ENCODE measurements at places on chromosomes 6 and 20.

DNA sequence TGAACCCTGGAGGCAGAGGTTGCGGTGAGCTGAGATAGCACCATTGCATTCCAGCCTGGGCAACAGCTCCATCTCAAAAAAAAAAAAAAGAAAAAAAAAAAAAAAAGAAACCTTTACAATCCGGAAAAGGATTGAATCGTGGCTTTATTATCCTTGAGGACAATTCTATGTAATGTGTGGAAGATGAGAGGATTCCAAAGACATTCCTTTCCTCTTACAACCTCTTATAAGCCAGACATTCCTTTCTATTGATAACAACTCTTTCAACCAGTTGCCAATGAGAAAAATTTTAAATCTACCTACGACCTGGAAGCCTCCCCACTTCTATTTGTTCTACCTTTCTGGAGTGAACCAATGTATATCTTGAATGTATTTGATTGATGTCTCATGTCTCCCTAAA lies 91.2 kb upstream of the EEF1E1 start:
- DNase-seq = no peak

DNA sequence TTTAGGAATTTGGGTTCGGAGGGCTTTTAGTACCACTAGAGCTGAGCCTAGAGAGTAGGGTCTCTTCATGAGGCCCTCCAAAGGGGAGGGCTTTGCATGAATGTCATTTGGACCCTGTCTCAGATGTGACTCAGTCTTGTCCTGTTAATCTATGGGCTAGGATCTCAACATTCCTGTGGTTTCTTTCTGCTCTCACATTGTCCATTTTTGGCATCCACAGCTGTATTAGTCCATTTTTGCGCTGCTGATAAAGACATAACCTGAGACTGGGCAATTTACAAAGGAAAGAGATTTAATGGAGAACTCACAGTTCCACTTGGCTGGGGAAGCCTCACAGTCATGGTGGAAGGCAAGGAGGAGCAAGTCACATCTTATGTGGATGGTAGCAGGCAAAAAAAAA lies 61.0 kb downstream of the CRYBG1 start:
- no peak for DNase-seq

GRCh38 chr6:145723646-145724045 lies 11.7 kb downstream of the EPM2A start:
- no peak for DNase-seq

DNA sequence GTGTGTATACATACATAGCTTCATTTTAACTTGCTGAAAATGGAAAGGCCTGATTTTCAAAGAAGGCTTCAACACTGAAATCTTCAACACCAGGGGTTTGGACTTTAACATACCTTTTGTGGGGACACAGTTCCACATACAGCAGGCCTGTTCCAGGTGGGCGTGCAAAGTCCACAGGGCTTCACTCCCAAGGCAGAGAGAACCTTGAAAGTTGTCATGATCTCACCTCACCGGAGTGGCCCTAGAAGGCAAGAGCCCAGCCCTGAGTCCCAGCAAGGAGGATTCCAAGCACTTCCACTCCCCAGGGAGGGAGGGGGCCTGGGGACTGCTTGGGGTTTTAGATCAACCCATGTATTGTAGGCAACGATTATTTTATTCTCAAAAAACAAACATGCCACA lies 47.2 kb downstream of the TMEM242 start:
- no peak for DNase-seq

DNA sequence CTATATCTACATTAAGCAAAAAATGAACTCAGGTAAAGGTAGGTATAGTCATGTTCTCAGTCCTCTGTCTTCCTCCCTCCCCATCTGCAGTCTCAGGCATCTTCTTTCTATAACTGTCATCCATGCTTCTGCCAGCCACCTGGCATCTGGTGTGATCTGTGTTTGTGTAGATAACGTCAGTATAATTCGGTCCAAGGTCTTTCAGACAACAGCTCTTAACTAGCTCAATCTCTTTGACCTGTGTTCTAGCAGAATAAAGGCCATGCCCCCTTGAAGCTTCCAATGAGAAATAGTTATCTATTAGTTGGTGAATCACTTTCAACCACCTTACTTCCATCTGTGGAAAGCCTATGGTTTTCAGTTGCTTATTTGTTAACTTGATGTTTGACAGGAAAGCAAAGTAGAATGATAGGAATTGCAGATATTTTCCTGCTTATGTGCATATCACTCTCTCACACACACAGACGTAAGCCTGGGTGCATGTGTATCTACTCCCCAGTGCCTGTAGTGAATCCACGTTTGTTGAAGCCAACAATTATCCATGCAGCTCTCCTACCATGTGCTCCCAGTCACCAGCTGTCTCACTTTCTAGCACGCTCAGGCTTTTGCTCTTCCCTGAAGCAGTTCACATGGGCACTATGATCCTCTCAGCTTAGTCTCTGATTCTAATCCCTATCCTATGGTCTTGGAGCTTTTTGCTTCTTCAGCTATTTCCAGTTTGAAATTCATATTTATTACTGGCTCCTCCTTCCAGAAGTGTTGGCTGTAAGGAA lies 433.7 kb upstream of the MANEA start:
- DNase-seq = no peak

DNA sequence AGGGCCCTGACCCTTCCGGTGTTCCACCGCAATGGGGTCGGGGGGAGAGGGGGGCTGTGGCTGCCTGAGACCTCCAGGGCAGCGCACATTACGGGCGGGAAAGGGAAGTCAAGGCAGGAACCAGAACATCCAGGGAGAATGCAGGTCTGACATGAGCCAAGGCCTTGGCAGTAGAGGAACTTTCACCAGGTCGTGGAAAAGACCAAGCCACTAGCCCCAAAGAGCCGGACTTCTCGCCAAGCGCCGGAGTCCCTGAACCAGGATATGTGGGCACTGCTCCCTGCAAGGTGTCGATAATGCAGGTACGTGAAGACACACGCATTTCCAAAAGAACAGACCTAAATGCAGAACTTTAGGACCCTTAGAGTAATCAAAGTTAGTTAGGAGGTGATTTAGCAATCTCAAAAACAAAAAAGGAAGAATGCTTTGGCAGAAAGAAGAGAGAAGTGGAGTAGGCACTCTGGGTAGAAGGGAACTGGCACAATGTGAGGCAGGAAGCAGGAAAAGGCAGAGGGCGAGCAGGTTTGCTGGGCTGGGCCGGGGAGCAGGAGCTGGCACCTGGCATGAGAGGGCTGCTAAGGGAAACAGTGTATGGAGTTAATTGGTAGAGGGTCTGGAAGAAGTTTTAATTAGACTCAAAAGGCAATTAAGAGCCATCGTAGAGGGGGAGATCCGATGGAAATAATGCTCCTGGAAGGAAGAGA lies 14.3 kb downstream of the POU3F2 start:
- DNase-seq = no peak

GRCh38 chr6:151961809-151962208 lies 154.3 kb downstream of the ESR1 start:
- no peak for DNase-seq

- DNase-seq = no peak
Measured at GRCh38 chr6:14423955-14424354, 306.4 kb downstream of the CD83 start.

GRCh38 chr6:15827496-15828255 lies 164.8 kb upstream of the DTNBP1 start:
- DNase-seq = no peak

DNA sequence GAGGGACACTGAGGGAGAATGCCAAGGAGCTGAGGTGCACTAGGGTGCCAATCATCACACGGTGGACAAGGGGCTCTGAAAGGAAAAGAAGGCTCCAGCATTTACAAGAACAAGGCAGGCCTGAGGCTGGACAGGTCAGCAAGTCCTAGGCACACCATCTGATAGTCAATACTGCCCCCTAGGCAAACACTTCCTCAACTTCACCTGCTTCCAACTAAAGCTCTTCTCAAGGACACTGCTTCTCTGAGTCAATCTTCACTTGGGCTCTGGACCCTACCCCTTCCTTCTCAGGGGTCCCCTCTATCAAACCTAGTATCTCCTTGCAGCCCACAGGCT lies 37.7 kb upstream of the SLC4A11 start:
- DNase-seq = no peak

GRCh38 chr6:140932909-140933308 lies 1199.8 kb upstream of the GJE1 start:
- DNase-seq = no peak

GRCh38 chr20:62601714-62602113 lies 40.6 kb upstream of the SLCO4A1 start:
- no peak for DNase-seq

Measured in stimulated activated CD4-positive, alpha-beta T cell treated with anti-CD3 and anti-CD28 coated beads, Interleukin-1b, Interleukin-23, amount 100 ng/mL, for 1 hour (primary cell).